AG20443 (cell line): ENCODE measurements at places on chromosomes 7 and 10.

DNA sequence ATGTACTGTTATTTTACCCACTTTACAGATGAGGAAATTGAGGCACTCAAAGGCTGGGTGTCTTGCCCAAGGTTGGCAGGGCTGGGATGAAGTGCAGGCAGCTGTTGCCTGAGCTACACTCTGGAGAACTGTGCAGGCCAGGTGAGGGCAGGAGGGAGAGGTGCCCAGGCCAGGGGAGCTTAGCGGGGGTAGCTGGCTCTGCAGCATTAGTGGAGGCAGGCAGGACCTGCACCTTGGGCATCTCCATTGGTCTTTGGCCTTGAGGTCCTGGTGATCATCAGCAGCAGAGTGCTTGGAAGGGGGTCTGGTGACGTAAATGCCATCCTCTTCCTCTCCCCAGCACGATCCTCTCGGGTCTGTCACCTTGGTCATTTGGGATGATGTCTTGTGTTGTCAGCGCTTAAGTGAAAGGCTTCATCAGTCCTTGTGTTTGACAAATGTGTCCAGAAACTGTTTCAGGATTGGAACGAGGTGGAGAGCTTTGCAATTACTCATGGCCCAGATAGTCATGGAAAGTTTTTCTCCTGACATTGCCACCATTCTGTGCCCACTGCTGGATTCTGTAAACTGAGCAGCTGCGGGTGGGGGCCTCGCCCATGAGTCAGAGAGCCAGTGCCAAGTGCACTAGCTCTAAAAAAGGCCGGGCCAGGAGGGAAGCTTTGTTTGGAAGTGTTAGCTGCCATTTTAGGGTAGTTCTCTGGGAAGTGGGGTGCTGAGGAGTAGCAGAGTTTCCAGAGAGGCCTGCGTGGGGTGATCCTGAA is 47.6 kb downstream of the TSPAN15 start:
- peak; percentile 66 for DNase-seq

DNA sequence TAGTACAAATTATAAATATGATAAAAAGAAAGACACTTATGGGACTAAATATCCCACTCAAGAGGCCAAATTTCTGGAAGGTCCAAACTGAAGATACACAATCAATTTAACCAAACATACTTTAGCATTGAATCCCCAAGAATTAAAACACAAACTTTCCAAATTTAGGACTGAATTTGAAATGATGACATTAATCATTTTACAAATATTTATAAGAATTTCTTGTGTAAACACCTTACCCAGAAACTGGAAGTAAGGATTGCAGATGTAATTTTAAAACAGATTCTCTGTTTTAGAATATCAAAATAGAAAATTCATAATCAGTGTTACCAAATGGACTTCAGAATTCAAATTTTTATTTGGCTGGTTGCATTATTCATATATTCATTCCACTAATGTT is 588.2 kb upstream of the KCND2 start:
- DNase-seq = no peak

GRCh38 chr7:92768501-92769393 is 67.6 kb downstream of the CDK6 start:
- DNase-seq = no peak

GRCh38 chr10:102306710-102307109 is 61.4 kb downstream of the GBF1 start:
- no peak for DNase-seq

DNA sequence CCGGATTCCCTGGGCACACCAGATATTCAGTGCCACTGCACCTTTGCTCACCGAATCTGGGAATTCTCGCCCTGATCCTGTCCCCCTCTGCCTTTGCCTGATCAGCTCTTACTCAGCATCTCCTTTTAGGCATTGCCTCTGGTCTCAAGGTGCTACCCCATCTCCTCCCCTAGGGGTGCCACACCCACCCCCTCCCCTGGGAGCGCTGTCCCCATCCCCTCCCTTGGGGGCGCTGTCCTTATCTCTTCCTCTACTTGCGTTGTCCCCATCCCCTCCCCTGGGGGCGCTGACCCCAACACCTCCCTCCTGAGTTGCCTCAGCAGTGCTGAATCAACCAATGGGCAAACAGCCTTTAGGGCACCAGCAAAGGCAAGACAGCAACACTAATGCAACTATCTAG is 686.9 kb upstream of the FOXK1 start:
- no peak for DNase-seq

- no peak for DNase-seq
Observed at GRCh38 chr10:132293201-132293812, 14.4 kb downstream of the STK32C start.

- no peak for DNase-seq
Observed at GRCh38 chr10:125115409-125115808, 45.0 kb downstream of the CTBP2 start.

GRCh38 chr10:50788951-50789945 is 49.5 kb downstream of the ASAH2B start:
- peak; percentile 69 for DNase-seq

- no peak for DNase-seq
Observed at GRCh38 chr10:104989880-104990279, 348.8 kb downstream of the SORCS3 start.

- no peak for DNase-seq
Observed at GRCh38 chr7:116455499-116455898, 44.0 kb upstream of the CAV2 start.

GRCh38 chr7:75987026-75987804 is 7.2 kb downstream of the TMEM120A start:
- DNase-seq = no peak

GRCh38 chr7:94146408-94146807 is 142.3 kb upstream of the BET1 start:
- no peak for DNase-seq

DNA sequence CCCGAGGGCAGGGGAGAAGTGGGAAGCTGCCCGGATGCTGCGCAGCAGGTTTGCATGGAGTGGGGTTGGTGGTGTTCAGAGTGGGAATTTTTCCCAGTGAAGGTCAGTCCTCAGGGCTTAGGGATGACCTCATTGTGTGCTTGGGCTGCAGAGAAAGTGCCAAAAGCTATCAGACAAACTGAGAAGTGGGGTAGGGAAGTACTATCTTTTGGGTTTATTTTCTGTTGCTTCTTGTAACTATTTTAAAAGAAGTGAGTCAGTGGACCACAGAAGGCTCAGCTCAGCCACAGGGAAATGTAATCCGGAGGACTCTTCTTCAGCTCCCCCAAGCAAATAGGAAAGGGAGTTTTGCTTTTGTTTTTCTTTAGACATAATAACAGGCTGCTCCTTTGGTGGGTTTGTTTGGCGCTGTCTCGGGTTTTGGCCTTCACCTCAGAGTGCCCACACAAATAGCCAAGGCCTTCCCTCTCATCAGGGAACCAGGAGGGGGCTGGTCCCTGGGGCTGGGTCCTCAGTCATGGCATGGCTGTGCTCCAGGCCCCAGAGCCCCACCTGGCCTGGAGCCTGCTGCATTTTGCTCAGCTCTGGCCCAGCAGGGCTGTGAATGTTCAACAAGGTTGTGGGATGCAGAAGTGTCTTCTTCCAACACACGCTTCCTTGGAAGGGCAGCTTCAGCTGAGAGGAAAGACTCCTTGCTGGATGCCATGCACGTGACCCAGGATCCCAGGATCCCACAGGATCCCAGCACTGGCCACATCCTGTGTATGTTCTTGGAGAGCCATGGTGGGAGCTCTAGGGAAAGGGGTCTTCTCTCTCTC is 5.4 kb upstream of the FAM170B start:
- DNase-seq = peak; percentile 79
